ENCODE measurements at places on chromosomes 2 and 18.

- DNase-seq = no peak
Measured at GRCh38 chr2:240997141-240997855, 1.1 kb upstream of the SNED1 start.

DNA sequence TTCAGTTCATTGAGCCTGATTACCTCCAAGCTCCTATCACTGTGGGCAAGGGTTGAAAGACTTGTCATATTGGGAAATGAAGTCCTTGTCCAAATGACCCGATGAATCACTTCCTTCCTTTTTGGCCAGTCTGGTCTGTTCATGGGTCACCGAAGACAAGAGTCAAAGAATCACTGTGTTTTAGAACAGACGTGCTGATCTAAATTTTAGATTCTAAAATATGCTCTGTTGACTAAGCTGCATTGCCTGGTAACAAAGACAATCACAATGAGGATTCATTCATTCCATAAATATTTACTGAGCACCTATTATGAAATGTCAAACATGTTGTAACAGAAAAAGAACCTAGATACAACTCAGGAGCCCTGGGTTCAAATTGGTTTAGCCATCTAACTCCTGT lies 99.4 kb upstream of the RND3 start:
- no peak for DNase-seq

DNA sequence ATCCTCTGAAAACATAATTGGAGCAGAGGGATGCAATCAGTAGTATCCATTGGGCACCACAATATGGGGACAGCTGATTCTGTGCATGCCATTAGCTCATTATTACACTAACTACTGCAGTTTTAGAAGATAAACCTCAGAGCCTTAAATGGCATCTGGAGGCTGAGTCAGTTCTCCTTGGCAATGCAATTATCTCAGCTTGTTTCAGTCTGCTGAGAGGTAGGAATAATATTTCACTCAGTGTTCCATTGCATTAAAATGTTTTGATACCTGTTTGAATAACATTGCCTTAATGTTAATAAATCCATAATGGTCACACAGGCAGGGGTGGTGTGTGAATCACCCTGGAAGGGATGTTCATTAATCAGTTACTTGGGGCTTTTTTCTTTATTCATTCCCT lies 309.6 kb downstream of the LRRTM1 start:
- DNase-seq = no peak

GRCh38 chr18:23871410-23871809 lies 143.1 kb upstream of the TTC39C start:
- peak; percentile 65 for DNase-seq

- no peak for DNase-seq
Measured at GRCh38 chr2:101306410-101306809, 2.1 kb downstream of the RNF149 start.
